ENCODE measurements at places on chromosomes 5 and 9.

GRCh38 chr9:123424131-123424530, 68.1 kb downstream of the CRB2 start:
- no peak for DNase-seq

DNA sequence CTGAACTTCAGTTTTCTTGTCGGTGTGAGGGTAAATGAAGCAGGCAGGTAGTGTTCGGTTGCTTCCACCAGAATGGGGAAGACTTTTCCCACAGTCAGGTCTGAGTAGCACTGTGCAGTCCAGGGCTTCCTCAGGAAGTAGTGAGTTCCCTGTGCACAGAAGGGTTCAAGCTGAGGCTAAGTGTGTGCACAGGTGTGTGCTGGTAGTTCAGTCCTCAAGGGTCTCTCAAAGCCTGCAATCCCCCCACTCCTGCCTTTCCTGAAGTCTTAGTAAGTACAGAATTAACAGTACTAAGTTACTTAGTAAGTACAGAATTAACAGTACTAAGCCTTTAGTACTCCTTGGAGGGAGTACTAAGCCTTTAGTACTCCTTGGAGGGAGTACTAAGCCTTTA, 1.4 kb downstream of the DAB2IP start:
- no peak for DNase-seq

- DNase-seq, result no peak
Observed at GRCh38 chr5:48192-48591, 43.8 kb upstream of the PLEKHG4B start.

- DNase-seq, result no peak
Observed at GRCh38 chr5:94793816-94794198, 175.3 kb downstream of the SLF1 start.

- no peak for DNase-seq
Observed at GRCh38 chr5:84478603-84479002, 93.9 kb upstream of the EDIL3 start.

DNA sequence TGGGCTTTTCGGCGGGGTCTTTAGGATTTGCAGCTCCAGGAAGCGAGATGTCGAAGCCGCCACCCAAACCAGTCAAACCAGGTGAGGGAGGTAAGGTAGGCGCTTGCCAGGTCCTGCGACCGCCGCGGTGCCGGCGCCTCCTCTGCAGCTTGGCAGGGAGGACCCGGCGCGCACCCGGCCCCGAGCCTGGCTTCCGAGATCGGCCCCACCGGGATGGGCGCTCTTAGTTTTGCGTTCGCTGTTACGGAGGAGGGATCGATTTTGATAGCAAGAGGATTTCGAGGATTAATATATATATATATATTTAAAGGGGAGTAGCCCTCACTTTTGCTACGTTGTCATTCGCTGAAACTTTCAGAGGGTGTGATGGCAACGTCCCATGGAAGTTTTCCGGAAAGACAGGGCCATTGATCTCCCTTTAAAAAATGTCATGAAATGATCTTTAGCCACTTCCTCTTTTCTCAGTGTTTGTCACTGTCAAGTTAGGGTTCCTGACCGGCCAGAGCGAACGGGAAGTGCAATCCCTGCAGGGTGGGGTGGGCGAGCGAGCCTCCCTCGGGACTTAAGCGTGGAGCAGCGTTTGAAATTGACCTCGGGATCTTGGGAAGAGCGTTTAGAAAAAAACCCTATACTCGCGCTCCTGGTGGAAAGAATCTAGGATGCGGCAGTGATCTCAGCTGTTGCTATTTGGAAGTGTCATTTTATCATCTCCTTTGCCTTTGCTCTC, 495 bp downstream of the OSTF1 start:
- DNase-seq, result peak; percentile 42

DNA sequence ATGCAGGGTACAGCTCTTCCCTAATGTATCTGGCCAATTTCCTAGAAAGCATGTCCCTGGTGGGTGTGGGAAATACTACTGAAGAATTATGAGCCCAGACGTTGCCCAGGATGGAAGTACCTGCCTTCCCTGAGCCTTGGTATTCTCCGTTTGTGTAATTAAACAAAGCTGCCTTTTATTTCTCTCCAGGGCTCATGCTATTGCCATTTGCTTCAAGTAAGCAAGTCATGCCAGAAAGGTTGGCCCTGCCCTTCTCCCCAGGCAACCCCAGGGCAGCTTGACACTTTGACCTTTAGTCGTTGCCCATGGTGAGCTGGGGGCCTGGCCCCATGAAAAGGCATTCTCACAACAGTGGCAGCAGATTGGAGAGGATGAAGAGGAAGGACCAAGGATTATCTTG, 4.4 kb downstream of the COL27A1 start:
- no peak for DNase-seq

DNA sequence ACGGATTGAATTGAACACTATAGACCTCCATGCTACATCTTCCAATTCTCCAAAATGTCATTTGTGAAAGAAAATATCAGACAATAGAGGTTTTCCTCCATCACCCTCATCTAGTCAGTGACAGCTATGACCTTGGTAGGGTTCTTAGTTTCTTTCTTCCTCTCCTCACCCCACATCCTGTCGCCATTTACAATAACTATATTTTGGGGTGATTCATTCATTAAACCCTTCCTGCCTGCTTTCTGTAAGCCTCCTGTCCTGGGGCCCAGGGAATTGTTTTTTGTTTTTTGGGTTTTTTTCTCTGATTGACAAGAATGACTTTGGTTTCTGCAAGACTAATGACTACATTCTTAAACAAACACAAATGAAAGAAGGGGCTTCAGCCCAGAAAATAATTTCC, 82.6 kb downstream of the PRELID2 start:
- DNase-seq, result no peak

- DNase-seq, result no peak
Observed at GRCh38 chr5:75368391-75368790, 31.4 kb downstream of the HMGCR start.
